M059J (cell line): ENCODE measurements at places on chromosomes 3 and 15. TPM values are rescaled to one million over a fixed set of nuclear protein-coding genes. Genes with fewer than 3 reads are reported as not detected.

DNA sequence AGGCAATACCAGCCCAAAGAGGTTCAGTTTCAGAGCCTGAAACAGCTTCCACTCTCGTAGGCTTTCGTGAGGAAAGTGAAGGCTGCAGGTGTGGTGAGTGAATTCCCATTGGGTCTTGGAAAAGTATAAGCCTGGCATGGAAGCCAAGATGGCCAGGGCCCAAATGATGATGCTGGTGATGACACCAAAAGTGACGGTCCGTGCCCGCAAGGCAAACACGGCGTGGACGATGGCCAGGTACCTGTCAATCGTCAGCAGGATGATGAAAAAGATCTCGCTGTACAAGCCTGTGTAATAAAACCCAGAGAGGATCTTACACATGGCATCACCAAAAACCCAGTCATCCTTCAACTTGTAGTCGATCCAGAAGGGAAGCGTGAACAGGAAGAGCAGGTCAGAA, 4.4 kb downstream of the CCR1 start:
- DNase-seq = no peak

DNA sequence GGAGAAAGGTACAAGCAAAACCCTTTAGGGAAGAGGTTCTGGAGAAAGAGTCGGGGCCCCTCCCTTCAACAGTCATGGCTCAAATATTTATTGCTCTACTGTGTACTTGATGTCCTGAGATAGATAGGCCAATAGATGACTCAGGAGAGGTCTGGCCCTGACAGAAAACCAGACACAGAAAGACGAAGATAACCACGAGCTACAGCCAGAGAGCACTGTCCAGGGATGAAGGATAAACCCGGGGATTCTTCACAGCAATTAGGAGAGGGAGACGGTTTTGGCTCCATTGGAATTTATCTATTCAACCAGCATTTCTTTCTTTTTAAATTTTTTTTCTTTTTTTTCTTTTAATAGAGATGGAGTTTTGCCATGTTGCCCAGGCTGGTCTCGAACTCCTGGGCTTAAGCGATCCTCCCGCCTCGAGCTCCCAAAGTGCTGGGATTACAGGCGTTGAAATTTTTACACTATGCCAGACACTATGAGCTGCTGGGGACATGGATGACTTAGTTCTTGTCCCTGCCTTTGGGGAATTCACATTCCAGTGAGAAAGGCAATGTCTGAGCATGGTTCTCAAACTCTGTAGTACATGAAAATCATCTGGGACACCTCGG, 4.6 kb upstream of the CIDEC start:
- peak; percentile 88 for DNase-seq

GRCh38 chr3:3086239-3086638, 23.9 kb downstream of the IL5RA start:
- no peak for DNase-seq

DNA sequence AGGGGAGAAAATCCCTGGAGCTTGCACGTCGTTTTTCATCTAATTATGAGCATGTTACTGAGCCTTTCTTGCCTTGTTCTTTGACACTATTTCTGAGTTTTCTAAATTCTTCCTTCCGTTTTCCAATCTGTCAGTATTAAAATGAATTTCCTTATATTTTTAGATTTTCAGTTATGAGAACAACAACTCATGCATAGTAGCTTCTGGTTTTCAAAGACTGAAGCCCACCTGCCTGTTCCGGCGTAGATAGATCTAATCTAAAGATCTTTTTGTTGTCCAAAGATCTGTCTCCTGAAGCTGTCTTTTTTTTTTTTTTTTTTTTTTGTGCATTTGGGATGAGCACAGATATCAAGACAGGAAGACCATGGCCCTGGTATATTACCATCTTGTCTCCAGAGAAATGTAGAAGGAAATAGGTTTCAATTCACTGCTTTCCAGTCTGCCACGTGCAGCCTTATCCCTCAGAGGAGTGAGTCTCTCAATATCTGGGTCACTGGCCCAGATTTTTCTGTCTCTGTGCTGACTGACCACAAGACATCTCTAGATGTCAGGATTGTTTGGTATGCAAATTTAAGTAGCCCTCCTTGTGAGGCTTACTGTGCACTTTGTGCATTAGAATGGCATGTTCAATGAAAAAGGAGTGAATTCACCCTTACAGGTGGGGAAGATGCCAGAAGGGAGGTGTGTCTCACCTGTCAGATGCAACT, 222.3 kb upstream of the TMC3 start:
- DNase-seq = no peak

DNA sequence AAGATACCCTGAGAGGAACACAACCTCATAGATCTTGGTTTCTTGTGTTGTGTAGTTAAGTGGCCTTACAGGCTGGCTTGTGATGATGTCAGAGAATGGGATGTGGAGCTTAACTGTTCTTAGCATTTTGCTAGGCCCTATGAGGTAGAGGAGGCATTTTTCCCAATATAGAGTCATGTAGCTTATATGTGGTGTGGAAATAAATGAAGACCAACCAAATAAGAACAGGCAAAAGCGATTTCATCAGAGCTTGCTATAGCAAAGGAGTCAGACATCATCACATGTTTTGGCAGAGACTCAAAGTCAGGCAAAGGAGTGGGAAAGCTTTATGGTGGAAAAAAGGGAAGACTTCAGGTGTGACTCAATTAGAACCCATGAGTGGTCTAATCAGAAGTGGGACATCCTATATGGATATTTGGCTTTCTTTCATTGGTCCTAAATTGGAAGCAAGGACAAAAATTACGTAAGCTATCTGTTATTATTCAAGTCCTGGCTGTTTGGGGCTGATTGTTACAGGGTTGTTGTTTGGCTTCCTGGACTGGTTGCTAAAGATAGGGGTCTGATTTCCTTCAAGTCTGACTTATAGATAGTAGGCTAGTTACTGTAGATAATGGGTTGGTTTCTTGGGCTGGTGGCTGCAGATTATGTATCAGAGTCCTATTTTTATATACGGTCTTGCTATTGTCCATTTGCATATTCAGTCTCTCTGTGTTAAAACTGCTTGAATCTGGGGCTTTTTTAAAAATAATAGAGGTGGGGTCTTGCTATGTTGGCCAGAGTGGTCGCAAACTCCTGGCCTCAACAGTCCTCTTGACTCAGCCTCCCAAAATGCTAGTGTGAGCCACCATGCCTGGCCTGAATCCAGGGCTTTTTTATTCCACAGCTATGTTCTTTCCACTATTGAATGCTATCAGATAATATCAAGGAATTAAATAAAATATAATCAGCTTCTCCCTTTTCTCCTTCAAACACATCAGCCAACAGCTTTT, 30.3 kb upstream of the SETD2 start:
- no peak for DNase-seq

GRCh38 chr3:168693870-168694269, 598.1 kb upstream of the GOLIM4 start:
- no peak for DNase-seq

- no peak for DNase-seq
Measured at GRCh38 chr3:50401978-50402595, 42.8 kb upstream of the TMEM115 start.

DNA sequence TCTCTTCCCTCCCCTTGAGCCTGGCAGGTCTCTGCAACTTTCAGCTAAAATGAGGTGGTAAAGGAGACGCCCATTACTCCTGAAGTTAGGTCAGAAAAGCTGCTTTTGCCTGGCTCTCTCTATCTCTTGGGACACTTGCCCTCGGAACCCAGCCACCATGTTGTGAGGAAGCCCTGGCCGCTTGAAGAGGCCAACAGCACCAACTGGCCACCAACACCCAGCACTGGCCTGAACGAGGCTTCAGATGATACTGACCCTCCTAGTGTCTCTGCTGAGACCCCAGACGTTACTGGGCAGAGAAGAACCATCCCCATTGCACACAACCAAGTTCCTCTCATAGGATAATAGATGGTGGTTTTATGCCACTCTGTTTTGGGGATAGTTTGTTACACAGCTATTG, 49.5 kb upstream of the PCSK6 start:
- DNase-seq = no peak

DNA sequence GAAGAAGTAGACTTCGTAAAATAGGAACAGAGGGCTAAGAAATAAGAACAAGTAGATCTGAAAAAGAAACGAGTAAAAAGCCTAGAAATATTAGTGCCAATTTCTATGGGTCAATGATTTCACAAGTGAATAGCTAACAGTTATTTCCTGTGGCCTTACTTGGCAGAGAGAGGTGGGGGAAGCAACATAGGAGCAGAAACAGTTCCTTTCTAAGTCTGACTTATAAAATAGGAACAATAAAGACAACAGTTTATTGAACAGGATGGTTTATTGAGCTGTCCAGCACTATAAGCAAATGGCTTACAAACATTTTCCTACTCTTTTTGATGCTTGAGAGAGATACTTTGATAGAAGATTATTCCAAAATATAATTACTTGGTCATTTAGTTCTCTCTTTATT, 37.9 kb downstream of the AGTR1 start:
- peak; percentile 9 for DNase-seq

GRCh38 chr3:50675179-50676030, 678 bp downstream of the DOCK3 start:
- DNase-seq = peak; percentile 18

GRCh38 chr3:124142389-124142970, 150.6 kb upstream of the ROPN1 start:
- DNase-seq = peak; percentile 54

- DNase-seq = no peak
Measured at GRCh38 chr3:128551451-128551850, 58.5 kb upstream of the GATA2 start.

- DNase-seq = peak; percentile 54
Measured at GRCh38 chr3:106339551-106339950, 470.7 kb upstream of the CBLB start.

DNA sequence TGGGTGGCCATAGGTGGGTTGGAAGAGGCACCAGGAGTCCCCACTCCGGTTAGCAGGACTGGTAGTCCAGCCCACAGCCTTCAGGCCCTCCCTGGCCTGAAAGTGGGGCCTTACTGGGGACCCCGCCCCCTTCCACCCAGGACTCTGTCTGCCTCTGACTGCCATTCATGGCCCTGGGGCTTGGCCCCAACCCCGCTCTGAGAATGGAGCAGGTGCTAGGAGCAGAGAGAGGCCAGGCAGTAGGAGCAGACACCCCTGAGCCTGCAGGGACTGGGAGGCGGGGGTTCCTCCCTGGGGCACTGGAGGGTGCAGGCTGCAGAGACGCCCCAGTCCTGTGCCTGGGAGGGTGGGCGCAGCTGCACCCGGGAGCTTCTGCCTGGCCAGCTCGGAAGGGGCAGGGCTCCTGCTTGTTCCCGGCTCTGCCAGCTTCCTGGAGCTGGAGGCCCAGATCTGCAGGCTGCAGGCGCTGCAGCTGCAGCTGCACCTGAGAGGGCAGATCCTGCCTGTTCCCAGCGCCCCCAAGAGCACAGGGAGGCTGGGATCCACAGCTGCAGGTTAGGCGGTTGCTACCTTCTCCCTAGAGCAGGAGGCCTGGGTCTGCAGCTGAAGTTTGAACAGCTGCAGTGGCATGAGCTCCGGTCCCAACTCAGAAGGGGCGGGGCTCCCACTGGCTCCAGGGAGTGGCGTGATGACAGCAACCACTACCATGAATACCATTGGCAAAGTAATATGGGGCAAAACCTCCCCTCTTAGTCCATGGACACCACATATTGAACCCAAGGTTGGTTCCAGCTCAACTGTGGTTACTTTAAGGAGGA, 194.7 kb downstream of the SQOR start:
- no peak for DNase-seq

DNA sequence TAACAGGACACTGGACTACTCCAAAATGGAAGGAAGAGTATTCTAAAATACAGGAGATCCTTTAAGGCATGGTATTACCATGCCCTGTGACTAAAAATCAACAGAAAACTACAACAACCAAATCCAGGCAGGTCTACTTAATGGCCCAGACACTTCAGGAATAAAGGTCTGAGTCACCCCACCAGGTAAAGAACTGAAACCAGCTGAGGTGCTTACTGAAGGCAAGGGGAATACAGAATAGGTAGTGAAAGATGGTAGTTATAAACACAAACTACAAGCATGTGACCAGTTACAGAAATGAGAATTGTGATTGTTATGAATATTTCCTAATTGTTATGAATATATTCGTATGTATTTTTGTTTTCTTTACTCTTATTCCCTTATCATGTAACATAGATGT, 13.4 kb downstream of the IFT57 start:
- DNase-seq = no peak

DNA sequence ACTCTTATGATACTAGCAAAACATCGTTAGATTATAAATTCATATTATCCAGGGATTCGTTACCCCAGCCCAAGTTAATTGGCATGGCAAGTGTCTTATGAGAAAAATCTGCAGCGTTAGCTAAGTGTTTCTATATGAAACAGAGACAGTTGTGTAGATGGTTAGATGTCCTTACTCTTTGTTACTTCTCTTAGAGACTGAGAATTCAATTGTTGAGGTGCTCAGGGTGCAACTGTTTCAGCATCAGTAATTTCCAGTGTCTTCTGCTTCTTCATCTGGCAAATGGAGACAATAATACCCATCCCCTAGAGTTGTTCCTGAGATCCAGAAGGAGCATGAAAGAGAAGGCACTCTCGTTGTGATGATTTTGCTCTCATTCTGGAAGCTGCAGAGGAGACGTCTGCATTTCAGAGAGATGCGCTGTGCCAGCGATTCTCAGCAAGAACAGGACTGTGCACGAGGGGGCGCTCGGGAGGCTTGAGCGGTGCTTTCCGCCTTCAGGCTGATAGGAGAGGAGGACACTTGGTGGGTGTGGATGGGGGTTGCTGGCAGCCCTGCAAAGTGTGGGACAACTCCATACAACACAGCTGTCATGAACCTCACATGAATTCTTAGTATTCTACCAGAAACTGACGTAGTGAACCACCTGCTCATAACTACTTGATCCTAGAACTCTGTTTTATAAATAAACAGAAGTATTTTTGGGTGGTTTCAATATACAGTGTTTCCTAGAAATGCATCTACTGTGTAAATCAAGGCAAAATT, 39.7 kb upstream of the SPSB4 start:
- peak; percentile 60 for DNase-seq

LMAN1L gene
- total RNA-seq = not detected in 2 replicates

TGM5 gene
- not detected in 2 replicates for total RNA-seq

LMLN gene
- total RNA-seq = 7.1 and 7.7 TPM in 2 replicates

CEP19 gene
- 9.0 and 11.2 TPM in 2 replicates for total RNA-seq

CYP8B1 gene
- total RNA-seq = not detected in 2 replicates

LRTM1 gene
- total RNA-seq = not detected in 2 replicates

CLEC3B gene
- total RNA-seq = 2.2 TPM in 1 of 2 replicates, not detected in the other

VGLL3 gene
- 13.9 and 17.5 TPM in 2 replicates for total RNA-seq

SLCO2A1 gene
- 0.20 and 0.47 TPM in 2 replicates for total RNA-seq
